ENCODE measurements at places on chromosomes 5 and 9. TPM values are rescaled to one million over a fixed set of nuclear protein-coding genes. Genes with fewer than 3 reads are reported as not detected.

Gene CDH18
- not detected for polyA plus RNA-seq

Gene LRRTM2
- polyA plus RNA-seq: 0.10 TPM

Gene COL15A1
- 7.5 TPM for polyA plus RNA-seq

Gene TSSK1B
- polyA plus RNA-seq: not detected

Gene TXNDC8
- not detected for polyA plus RNA-seq

Gene SLC36A2
- polyA plus RNA-seq: 0.10 TPM

Gene PCDHA9
- not detected for polyA plus RNA-seq

Gene NPR2
- 27.1 TPM for polyA plus RNA-seq

Gene CRB2
- polyA plus RNA-seq: 0.10 TPM

Gene OR1Q1
- polyA plus RNA-seq: not detected

Gene FOXD4L6
- polyA plus RNA-seq: not detected

Gene CSF2
- polyA plus RNA-seq: 0.10 TPM

Gene BTNL3
- polyA plus RNA-seq: 0.09 TPM

Gene NOTCH1
- 25.0 TPM for polyA plus RNA-seq

Gene PFN3
- polyA plus RNA-seq: not detected

Gene CCL27
- not detected for polyA plus RNA-seq

Gene SMIM27
- 14.4 TPM for polyA plus RNA-seq

Gene INSL4
- not detected for polyA plus RNA-seq

Gene OTULINL
- 3.1 TPM for polyA plus RNA-seq

Gene EFCAB9
- polyA plus RNA-seq: not detected

Gene PTGS1
- 4.7 TPM for polyA plus RNA-seq

Gene SPRY4
- 17.8 TPM for polyA plus RNA-seq

Gene FAT2
- under 0.01 TPM for polyA plus RNA-seq

Gene ADGRV1
- 1.6 TPM for polyA plus RNA-seq

Gene GABRB2
- polyA plus RNA-seq: not detected

Gene C9orf43
- 0.42 TPM for polyA plus RNA-seq

Gene C7
- 154 TPM for polyA plus RNA-seq

Gene KCNV2
- not detected for polyA plus RNA-seq

Gene CLIC3
- 3.0 TPM for polyA plus RNA-seq

Gene SLC45A2
- 0.02 TPM for polyA plus RNA-seq

Gene GHR
- polyA plus RNA-seq: 49.6 TPM

Gene SOWAHA
- 1.5 TPM for polyA plus RNA-seq

Gene RPL37
- 968 TPM for polyA plus RNA-seq

Gene FOXD4L5
- 0.11 TPM for polyA plus RNA-seq

Gene TAF1L
- 0.01 TPM for polyA plus RNA-seq

Gene PCDHA2
- 0.09 TPM for polyA plus RNA-seq

Gene BTNL9
- polyA plus RNA-seq: 187 TPM

Gene FOXD1
- 0.31 TPM for polyA plus RNA-seq

Gene MORN5
- polyA plus RNA-seq: 0.45 TPM

Data from adipose tissue (tissue), 3 donors.